AG10803 (cell line): ENCODE measurements at places on chromosomes 4 and X.

GRCh38 chr4:143189528-143189927 is 4.8 kb downstream of the USP38 start:
- no peak for DNase-seq

DNA sequence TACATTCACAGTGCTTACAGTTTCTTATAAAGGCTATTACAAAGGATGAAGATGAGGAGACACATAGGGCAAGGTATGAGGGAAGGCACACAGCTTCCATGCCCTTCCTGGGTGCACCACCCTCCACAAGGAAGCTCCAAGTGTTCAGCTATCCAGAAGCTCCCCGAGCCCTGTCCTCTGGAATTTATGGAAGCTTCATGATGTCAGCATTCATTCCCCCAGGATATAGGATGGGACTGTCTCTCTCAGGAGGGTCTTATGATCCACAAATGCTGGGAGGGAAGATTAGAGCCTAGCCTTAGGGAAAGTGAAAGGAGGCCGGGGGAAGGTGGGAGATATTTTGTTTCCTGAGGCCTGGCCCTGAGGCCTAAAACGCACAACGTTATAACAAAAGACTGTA is 236.0 kb downstream of the ANK2 start:
- no peak for DNase-seq

GRCh38 chr4:48801016-48801715 is 21.1 kb upstream of the FRYL start:
- no peak for DNase-seq

DNA sequence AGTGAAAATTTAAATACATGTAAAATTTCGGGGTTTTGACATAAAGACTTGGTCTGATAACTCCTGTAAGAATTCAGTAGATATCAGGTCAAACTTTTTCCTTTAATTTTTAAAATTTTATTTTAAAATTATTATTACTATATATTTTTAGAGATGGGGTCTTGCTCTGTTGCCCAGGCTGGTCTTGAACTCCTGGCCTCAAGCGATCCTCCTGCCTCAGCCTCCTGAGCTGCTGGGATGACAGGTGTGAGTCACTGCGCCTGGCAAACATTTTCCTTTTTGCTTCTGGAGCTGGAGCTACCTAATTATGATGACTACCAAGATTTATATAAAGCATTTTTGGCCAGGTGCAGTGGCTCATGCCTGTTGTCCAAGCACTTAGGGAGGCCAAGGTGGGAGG is 37.3 kb downstream of the KLHL15 start:
- no peak for DNase-seq

DNA sequence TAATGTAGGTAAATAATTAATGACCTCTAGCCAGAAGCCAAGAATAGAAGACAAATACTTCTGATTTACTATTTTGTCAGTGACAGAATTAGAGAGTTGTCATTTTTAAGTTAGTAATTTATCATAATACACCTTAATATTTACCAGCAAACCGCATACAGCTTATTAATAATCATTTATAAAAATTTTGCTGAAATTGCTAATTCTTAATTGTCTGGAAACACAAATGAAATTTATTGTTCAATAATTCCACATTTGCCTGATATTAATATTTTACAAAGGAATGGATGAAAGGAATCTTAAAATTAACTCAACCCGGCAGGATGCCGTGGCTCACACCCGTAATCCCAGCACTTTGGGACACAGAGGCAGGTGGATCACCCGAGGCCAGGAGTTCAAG is 44.7 kb downstream of the PROM1 start:
- DNase-seq, result no peak

DNA sequence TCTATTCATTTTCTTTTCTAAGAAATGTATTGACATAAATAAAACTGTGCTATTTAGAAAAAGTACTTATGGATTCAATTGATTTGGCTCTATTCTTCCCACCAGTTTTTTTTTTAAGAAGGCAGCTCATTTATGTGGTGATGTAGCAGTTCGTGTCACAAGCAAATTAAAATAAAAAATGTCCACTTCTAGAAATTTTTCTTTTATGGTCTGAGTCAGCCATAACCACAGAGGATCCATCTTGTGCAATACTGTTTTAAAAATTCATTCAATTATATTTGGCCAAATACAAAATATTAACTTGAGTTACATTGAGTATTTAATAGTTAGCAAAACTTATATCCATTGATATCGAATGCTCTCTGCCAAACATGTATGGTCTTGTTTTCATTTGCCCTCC is 207.9 kb upstream of the FAT1 start:
- peak; percentile 84 for DNase-seq

DNA sequence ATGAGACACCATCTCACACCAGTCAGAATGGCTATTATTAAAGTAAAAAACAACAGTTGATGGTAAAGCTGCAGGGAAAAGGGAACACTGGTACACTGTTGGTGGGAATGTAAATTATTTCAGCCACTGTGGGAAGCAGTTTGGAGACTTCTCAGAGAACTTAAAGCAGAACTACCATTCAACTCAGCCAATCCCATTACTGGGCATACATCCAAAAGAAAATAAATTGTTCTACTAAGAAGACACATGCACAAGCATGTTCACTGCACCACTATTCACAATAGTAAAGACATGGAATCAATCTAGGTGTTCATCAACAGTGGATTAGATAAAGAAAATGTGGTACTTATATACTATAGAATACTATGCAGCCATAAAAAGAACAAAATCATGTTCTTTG is 135.0 kb downstream of the REELD1 start:
- no peak for DNase-seq

DNA sequence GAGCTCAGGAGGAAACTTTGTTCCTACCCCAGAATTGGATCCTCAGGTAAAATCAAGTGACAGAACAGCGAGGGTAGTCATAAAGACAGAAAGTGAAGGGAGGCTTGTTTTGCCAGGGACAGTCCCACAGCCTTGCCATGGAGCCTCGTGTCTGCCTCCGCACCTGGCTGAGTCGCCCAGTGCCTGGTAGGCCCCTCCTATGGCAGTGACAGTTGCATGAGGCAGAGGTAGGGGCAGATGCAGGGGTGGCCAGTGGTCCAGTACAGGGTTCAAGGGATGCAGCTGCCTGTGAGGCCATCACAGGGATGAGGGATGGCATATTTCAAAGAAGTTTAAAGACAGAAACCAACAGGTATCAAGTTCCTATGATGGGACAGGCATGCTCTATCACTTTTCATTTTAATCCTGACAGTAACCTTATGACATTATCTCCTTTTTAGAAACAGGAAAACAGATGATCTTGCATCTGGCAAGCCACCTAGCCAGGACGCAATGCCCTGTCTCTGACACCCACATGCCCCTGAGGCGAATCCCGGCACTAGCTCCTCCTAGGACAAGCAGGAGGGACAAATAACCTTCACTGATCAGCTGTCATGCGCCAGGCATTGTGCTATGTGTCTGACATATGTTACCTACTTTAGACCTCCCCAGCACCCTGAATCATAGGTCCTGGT is 127.4 kb upstream of the ENPP6 start:
- DNase-seq, result no peak

GRCh38 chrX:154649503-154650220 is 3.7 kb downstream of the CTAG2 start:
- DNase-seq, result no peak

GRCh38 chrX:132742246-132742645 is 216.2 kb downstream of the HS6ST2 start:
- DNase-seq, result no peak

DNA sequence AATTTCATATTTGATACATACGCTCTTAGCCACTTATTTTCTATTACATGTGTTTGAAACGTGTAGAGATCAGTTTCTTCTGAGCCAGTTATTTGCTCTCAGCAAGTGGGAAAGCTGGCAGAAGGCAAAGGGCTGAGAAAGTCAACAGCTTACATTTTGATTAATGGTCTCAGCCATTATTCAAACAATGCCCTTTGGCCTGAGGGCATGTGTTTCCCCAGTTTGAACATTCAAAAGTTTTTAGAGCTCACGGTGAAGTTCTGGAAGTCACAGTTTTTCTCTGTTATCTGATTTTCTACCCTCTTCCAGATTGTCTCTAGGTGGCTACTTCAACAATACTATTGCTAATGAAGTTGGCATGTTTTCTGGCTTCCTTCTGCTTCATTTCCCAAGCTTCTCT is 591.8 kb upstream of the CPEB2 start:
- no peak for DNase-seq

DNA sequence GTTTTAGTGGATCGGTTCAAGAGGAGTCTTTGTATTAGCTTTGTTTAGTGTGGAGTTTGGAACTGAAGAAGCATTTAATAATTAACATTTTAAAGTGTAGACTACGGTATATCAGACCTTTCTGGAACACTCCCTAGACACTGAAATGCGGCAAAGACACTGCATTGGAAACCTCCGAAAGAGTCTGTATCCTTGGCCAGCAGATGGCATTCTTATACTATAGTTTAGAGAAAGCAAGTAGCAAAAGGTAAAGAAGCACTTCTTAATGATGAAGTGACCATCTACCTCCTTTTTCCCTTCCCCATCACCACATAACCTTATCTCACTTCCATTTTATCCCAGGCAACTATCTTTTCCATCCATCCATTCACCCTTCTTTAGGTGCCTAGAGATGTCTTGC is 7.6 kb downstream of the FABP2 start:
- DNase-seq, result peak; percentile 45

- no peak for DNase-seq
These were observed 18.2 kb upstream of the PLA2G12A start for GRCh38 chr4:109748114-109748513.
